ENCODE measurements at places on chromosomes 4 and X.

GRCh38 chrX:64427281-64427680, 32.0 kb upstream of the MTMR8 start:
- DNase-seq: no peak

GRCh38 chr4:53016099-53016820, 154.1 kb downstream of the RASL11B start:
- DNase-seq: no peak

DNA sequence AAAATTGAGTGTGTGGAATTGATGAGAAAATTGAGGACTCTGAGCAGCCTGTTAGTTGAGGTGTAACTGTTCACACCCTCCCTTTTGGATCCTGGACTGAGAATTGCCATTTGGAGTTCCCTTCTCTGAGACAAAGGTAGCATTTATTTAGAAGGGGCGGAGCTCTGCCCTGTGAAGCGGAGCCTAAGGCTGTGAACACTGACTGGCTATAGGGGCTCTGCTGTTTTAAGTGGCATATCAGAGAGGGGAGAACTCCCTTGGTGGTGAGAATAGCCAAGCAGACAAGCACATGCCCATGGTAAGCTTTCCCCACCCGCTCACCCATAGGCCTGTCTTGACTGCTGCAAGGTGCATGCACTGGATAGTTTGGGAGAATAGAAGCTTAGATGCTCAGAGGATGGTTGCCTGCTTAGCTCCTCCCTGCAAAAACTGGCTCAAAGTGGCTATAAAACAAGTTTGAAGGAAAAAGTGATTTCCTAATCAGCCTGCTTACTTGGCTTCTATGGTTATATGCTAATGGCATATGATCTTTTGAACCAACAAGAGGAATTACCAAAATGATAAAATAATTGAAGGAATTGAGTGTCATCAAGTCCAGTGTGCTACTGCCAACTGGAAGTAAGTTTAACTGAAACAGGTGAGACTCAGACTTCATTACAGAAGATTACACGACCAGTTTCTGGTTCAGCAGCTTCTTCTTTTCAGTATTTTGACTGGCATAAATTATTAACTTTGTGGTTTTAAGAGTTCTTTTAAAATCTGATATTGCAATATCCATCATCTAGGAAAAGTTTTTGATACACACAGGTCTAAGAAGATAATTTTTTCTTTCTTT, 108.4 kb downstream of the AFF1 start:
- no peak for DNase-seq

- DNase-seq: no peak
Measured at GRCh38 chr4:148834804-148835631, 392.8 kb upstream of the NR3C2 start.

GRCh38 chr4:84852081-84852480, 114.4 kb downstream of the WDFY3 start:
- DNase-seq: no peak

DNA sequence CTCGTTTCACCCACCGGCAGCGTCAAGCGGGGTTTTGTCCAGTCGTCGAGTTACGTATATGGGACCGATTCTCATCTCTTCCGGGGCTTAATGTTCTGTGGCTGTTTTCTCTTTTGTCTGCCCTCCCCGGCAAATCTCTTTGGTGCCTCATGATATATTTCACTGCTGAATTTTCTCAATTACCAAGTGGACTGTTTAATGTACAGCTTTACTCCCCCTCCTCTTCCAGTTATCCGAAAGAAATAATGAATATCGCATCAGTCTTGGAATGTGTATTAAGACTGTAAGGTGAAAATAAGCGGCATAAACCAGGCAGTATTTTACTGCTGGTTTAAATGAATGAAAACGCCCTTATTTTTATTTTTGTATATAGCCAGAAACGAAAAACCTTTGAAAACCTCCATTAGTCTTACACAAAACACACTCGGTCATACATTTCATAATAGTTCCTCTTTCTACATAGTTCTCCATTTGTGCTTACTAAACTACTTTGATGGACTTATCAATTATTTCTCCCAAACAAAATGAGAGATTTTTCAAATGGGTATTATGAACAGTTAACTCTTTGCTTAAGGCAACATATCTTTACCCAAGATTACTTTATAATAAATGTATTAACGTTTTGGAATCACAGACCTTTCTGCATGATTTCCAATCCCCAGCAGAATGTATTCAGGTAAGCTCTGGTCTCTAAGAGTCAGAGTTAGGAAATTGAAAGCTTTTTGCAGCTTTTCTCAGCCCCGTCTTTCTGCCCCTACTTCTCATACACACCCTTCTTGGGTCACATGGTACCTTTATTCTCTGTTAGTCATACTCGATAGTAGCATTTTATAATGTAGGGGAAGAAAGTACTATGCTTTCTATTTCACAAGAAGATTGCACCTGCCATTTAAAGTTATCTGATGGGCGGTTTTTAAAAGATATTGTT, 979 bp downstream of the RP2 start:
- no peak for DNase-seq

DNA sequence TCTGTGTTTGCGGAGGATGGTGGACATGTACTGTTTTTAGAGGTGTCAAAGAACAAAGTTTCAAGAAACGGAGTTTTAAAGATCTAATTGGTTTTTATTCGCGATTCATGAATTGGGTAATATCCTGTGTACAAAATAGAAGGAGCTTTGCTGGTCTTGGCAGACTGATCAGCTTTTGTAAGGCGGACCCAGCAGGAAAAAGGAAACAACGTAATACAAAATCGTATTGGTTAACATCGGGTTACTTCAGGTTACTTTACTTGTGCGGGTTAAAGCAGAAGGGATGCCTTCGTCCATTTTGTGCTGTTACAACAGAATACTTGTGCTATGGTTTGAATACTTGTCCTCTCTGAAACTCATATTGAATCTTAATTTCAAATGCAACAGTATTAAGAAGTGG, 11.4 kb upstream of the NYX start:
- DNase-seq: no peak

GRCh38 chrX:110983024-110983423, 113.0 kb upstream of the PAK3 start:
- DNase-seq: no peak

DNA sequence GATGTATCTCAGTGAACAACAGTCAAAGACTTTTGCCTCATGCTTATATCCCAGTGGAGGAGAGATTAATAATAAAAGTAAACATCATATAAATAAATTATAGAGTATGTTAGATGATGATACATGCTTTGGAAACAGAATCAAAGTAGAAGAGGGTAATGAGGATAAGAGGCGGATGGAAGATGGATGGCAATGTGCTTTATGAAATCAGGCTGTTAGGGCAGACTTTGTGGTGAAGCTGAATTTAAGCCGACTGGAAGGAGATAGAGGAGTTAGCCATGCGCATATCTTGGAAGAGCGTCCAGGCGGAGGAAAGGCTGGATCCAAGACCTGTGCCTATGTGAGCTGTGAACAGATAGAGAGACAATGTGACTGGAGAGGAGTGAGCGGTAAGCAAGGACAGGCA, 74.9 kb upstream of the GUCY1A1 start:
- no peak for DNase-seq

DNA sequence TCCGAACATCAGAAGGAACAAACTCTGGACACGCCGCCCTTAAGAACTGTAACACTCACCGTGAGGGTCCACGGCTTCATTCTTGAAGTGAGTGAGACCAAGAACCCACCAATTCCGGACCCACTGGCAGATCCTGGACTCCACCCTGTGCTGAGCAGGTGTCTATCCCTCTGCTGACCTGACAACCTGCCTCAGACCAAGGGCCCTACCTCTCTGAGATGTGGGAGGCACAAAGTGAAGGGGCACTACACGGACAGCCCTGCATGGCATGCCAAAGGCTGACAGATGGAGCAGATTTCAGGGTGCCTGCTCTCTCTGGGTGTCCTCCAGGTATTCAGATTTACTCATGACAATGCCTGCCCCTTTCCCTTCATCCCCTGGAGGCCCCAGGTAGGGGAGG, 14.0 kb upstream of the HSFX1 start:
- no peak for DNase-seq

DNA sequence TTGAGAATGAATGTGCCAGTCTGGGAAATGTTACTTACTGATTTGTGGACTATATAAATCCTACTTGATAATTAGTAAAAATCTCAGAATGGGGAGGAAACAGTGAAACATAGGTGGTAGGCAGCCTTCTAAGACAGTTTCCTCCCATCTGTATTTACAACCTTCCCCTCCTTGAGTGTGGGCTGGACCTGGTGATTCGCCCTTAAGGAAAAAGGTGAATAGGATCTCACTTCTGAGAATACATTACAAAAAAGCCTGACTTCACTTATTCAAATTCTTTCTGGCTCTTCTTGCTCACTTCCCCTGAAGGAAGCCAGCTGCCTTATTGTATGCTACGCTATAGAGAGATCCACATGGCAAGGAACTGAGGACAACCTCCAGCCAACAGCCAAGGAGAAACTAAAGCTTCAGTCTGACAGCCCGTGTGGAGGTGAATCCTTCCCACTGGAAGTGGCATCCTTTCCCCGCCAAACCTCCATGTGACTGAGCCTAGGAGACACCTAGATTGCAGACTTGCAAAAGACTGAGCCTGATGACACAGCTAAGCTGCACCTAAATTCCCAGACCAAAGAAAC, 585.0 kb downstream of the STPG2 start:
- DNase-seq: no peak
